AML-193 (cell line): ENCODE measurements at places on chromosomes 16 and 17.

GRCh38 chr16:56382901-56383355 lies 42.4 kb downstream of the AMFR start:
- no peak for DNase-seq

DNA sequence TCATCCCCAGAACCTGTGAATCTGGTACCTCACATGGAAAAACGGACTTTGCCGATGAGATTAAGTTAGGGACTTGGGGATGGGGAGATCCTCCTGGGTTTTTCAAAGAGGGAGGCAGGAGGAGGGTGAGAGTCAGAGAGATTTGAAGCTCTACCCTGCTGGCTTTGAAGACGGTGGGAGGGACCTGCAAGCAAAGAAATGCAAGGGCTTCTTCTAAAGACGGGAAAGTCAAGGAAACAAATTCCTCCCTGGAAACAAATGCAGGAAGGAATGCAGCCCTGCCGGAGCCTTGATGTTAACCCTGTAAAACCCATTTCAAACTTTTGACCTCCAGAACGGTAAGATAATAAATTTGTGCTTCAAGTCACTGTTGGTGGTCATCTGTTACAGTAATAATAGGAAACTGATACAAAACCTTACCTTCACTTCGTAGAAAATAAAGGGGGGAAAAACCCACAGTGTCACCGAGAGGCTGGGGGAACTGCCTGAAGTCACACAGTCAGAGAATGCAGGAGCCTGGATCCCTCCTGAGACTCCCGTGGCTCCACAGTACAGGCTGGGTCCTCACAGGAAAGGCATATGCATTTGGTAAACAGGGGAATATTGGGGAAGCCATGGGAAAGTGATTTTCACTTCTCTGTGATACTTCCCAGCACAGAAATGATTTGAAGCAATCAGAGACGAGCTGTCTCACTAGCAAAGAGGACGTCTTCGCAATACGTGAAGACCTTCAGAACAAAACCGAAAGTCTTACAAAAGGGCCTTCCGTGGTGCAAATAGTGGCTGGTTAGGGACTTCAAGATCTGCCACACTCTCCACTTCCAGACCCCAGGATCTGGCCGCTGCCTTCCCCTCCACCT lies 58.9 kb upstream of the CLEC3A start:
- DNase-seq = no peak

DNA sequence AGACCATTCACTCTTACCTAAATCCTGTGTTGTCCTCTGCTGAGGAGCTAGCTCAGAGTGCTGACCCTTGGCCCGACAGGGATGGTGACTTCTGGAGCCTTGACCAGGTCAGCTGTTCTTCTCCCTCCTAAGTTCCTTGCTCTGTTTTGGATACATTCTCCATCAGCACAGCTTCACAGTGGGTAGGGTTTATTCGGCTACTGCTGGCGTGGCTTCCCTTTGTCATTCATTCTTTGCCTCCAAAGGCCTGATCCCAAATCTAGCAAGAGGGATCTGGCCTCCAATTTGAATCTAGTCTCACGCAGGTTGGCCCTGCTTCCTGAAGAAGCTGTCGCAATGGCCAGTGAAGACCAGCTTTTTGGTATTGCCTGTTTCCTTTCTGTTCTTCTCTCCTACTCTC lies 116.6 kb downstream of the SHISA9 start:
- no peak for DNase-seq

GRCh38 chr16:87891764-87892163 lies 22.5 kb upstream of the SLC7A5 start:
- DNase-seq = no peak

GRCh38 chr16:11833951-11834695 lies 17.2 kb downstream of the RSL1D1 start:
- peak; percentile 70 for DNase-seq

GRCh38 chr16:65572156-65572555 lies 450.3 kb upstream of the CDH11 start:
- no peak for DNase-seq

- no peak for DNase-seq
Measured at GRCh38 chr16:83037102-83037501, 410.3 kb downstream of the CDH13 start.

DNA sequence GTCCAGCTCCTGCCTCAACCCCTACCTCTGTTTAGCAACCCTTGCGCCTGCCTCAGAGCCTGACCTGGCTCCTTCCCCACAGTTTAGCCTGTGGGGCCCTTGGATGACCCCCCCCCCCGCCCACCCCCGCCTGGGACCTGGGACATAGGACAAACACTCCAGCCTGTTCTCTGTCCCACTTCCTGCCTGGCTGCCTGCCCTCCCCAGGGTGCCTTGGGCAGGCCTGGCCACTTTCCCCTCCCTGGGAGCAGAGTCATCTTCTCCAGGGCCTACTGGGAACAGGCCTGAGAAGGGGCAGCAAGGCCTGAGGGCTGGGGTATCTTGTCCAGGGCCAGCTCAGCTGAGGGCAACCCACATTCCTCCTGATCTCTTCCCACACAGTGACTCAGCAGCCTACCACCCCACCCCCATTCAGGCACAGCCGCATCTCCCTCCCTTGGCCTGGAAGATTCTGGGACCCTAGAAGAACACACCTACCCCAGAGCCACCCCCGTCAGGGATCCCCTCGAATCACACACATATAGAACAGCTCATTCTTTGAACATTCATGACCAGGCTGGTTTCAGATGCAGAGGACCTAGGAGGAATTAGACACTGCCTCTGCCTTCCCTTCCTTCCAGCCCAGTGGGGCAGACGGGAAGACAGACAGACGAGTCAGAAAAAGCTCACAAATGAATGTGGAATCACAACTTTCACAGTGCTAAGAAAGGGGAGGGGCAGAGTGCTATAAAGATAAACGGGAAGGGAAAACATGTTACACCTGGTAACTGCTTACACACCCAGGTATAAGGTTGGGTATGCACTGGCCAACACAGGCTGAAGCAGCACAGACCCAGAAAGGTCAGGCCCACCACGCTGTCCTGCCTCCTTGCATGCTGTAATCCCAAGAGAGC lies 6.0 kb downstream of the FHOD1 start:
- no peak for DNase-seq

GRCh38 chr17:41824086-41824485 lies 11.3 kb downstream of the FKBP10 start:
- no peak for DNase-seq

- DNase-seq = no peak
Measured at GRCh38 chr16:89550421-89551007, 10.0 kb upstream of the RPL13 start.

DNA sequence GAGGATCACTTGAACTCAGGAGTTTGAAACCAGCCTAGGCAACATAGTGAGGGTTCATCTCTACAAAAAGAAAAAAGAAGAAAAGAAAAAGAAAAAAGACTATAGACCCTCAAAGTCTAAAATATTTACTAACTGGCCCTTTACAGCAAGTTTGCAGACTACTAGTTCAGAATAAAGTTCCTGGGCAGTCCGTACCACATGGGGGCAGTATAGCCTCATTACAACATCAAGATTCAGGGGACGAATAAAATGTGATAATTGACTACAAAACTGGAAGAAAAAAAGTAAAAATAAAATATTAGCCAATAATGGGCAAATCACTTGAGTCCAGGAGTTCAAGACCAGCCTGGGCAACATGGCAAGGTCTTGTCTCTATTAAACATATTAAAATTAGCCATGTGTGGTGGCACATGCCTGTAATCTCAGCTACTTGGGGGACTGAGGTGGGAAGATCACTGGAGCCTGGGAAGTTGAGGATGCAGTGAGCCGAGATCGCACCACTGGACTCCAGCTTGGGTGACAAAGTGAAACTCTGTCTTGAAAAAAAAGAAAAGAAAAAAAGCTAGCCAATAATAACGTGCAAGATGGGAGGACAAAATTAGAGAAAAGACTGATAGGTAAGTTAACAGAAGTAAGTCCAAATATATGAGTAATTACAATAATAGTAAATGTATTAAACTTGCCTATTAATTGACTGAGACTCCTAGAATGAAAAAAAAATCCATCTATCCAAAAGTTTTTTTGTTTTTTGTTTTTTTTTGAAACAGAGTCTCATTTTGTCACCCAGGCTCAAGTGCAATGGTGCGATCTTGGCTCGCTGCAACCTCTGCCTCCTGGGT lies 129.4 kb upstream of the SEC14L1 start:
- peak; percentile 34 for DNase-seq
